Right kidney (tissue), 9 donors: ENCODE measurements at places on chromosomes 11 and 22.
A peak's percentile ranks its signal among the peaks of the same experiment; 100 is the strongest.

- peak; percentile 4 for DNase-seq
Measured at GRCh38 chr22:20438678-20439492, 1.3 kb upstream of the SCARF2 start.

- no peak for DNase-seq
Measured at GRCh38 chr22:45157907-45158306, 5.8 kb upstream of the NUP50 start.

DNA sequence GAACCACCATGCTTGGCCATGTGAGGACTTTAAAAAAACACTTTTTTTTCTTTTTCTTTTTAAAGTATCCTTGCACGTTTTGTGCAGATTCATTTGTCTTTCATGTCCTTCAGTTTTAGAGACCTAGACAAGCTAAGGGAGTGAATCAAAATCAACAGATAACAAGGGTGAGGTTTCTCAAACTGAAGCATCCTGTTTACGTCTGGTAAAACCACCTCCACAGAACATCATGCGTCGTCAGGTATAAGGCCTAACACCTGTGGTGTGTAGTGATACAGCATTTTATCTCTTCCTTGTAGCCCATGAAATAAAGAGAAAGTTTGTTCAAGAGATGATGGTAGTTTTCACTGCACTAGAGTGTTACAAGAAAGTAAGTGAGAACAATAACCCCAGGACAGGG, 26.3 kb upstream of the CSF2RB start:
- DNase-seq: no peak

DNA sequence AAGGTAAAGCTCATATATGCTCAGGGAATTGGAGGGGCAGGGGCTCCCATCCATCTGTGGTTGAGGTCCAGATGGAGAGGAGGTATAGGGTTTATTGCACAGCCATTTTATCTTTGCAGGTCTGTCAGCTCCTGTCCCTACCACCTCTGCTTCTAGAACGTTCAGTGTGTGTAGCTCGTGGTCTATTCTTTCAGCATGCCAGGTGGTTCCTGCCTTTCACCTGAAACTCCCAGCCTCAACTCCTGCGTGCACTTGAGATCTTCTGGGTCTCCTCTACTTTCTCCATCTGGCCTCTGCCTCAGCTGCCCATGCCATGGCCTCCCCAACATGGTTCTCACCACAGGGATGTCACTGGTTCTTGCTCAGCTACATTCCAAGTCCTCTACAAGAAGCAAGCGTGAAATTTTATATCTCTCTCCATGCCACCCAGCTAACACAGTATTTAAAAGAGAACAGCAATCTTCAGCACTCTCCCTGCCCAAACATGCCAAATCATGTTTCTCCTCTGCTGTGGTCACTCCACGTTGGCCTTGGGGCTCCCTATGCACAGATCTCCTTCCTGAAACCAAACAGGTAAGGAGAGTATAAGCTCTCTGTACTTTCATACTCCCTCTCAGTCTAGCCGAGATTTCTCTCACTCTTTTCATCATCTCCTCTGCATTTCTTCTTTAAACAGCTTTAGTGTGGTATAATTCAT, 157.8 kb upstream of the TRPC6 start:
- DNase-seq: no peak

DNA sequence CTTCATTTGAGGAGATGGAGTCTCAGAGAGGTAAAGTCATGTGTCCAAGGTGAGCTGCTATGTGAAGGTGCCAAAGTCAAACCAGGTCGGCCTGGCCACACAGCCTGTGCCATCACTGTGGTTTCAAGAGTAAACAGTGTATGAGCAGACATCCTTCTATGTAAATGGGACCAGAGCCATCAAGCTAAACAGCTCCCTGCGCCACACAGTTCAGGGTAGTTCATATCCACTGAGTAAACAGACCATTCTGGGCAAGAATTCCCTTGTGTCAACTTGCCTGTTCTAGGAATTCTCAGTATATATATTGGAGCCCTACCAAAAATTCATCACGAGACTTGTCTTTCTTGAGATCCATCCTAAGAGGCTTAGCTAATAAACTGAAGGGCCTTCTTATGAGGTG, 77.5 kb downstream of the AMOTL1 start:
- DNase-seq: no peak

GRCh38 chr11:27361649-27362431, 1.2 kb downstream of the CCDC34 start:
- no peak for DNase-seq

GRCh38 chr11:118845369-118845768, 38.3 kb upstream of the CXCR5 start:
- DNase-seq: no peak

DNA sequence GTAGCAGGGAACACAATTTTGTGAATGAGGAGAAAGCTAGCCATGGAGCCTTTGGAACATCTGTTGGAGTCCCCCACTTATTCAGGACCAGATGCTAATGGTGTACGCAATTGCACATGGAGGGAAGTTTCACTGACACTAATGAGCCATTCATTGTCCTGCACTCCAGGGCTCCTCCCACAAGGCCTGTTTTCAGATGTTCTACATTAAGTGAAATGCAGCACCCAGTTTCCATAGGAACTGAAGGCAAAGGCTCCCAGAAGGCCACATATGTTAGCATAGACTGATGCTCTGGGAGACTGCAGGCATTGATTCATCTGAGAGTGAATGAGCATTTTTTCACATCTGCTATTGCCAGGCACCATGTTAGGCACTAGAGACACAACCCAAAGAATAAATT, 399.5 kb downstream of the ETS1 start:
- no peak for DNase-seq

DNA sequence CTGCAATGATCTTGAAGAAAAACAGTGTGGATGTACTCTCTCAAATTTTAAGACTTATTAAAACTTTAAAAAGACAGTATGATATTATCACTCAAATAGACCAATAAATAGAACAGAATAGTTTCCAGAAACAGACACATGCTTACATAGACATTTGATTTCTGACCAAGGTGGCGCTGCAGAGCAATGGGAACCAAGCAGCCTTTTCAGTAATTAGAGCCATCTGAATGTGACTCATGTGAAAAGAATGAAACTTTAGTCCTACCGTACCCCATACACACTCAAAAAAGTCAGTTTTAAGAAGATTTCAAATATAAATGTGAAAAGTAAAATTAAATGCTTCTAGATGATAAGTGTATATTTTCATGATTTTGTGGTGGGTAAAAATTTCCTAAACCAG, 74.2 kb upstream of the MS4A8 start:
- no peak for DNase-seq

DNA sequence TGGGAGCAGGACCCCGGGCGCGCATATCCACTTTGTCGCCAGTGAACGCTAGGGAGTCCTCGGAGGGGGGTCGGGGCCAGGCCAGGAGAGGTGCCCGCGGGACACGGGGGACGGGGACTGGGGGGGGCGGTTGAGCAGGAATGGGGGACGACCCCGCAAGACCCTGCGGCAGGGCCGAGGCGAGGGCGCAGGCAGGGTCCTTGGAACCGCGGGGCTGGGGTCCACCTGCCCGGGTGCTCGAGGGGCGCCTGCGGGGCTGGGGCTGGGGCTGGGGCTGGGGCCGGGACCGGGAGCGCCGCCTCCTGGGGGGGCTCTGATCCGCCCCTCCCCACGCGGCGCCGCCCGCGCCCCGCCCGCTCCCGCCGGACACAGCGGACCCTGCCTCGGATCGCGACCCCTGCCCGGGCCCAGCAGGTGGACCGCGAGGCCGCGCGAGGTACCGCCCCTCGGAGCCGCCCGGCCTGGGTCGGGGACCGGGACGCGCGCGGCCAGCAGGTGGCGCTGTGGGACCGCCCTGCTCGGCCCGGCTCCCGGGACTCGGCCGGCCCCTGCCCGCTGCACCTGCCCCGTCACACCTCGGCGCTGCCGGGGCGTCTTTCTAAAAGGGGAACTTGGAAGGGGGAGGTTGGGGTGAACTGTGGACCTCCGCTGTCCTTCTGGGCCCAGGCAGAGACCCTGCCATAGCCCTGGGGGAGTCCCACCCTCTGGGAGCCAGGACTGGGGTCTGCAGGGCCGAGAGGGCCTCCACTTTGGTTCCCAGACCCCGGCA, 11.0 kb downstream of the CRELD2 start:
- peak; percentile 62 for DNase-seq

- no peak for DNase-seq
Measured at GRCh38 chr11:28675183-28675582, 567.0 kb downstream of the METTL15 start.

DNA sequence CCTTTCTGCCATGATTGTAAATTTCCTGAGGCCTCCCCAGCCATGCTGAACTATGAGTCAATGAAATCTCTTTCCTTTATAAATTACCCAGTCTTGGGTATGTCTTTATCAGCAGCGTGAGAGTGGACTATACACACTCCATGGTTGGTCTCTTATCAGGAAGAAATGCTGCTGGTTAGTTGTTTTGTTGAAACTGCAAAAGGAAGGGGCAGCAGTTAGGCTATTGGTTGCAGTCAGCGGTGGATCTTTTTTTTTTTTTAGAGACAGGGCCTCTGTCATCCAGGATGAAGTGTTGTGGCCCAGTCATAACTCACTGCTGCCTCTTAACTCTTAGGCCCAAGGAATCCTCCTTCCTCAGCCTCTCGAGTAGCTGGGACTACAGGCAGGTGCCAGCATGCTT, 51.7 kb downstream of the HSD17B12 start:
- no peak for DNase-seq

DNA sequence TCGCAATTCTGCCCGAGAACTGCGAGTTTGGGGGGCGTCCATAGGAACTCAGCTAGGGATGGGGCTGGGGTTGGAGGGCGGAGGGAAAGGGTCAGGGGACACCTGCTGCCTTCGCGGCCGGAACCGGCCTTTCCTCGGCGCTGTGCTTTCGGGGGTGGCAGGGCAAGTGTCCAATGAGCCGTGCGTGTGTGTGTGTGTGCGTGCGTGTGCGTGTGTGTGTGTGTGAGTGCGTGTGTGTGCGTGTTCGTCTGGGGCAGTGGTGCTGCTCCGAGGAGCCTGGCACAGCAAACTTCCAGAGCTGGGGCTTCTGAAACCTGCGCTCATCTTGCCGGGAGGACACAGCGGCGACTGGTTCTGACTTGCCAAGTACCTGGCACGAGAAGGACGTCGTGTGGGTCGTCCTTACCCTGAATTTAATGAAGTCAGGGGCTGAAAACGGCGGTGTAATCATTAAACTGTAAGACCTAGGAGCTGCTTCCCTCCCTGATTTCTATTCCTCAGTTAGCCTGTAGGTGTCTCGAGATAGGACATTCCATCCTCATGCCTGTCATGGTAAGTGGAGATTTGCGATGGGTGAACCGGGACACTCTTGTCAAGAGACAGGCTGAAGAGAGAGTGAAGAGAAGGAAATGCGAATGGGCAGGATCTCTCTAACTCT, 27.0 kb upstream of the AMOTL1 start:
- DNase-seq: peak; percentile 80

DNA sequence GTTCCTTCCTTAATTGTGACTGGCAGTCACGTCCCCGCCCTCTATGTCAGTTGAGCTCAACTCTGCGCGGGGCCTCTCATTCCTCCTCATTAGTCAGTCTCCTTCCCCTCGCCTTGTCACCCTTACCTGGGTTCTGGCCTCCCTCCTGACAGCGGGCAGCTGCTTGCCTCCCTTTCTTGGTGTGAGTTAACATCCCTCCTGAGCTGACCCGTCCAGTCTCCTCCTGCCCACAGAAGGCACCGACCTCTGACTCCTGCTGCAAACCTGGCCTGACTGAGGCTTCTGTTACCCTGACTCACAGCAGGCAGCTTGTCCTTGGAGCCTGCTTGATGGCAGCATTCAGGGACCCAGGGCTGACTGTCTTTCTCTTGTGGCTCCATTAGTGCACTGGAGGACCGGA, 45.2 kb downstream of the GRIK4 start:
- DNase-seq: peak; percentile 19

GRCh38 chr22:33770723-33771122, 149.6 kb downstream of the LARGE1 start:
- no peak for DNase-seq

GRCh38 chr22:29267462-29267857, 321 bp downstream of the RHBDD3 start:
- DNase-seq: no peak
